ENCODE measurements at places on chromosomes 4 and X.

DNA sequence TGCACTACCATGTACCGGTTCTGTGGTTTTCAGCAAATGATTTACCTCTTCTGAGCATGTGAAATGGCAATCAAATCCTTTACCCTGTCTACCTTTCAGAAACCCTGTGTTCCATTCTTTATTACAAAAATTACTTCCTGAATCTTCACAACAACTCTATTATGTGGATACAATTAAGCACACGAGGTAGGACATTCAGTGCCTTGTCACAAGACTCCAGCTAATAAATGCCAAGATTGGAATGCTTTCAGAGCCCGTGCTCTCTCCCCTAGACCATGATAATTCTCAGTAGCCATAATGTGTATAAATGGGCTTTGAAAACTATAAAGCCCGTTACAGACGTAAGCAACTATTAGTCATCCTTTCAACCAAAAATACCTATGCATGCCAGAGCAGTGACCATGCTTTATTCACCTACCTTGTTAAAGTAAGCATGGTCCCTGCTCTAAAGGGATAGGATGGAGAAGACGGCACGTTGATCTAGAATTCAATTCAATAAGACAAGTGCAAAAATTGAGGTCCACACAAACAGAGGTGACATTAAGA lies 2.4 kb downstream of the RXFP1 start:
- no peak for DNase-seq

DNA sequence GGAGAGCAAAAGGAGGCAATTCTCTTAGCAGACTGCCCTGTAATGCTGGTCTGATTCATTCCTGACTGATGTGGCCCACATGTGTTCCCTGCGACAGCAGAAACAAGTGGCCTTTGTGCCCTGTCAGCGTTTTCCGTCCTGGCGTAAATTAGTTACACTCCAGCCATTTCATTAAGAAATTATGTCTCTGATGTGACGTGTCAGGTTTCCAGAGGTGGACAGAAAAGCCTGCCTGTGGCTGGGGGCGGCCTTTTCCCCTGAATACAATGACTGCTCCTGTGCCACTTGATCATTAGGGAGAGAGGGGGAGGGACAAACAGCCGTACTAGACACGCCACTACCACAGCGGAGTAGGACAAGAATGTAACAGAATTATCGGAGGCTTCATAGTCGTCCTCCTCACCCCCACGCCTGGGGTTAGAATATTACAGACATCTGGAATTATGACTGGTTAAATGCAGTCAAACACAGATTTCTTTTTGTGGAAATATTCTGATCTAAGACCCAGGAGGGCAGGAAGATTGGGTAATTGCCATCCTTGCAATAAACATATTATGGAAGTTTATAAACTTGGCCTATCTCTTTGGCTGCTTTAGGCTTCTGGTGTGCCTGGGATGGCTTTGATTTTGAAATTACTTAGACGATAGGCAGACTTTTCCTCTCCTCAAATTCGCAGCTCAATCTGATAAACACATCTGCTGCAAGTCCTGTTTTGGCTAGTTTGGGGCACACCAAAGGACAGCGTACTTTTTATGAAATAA lies 146.2 kb upstream of the BCOR start:
- no peak for DNase-seq

DNA sequence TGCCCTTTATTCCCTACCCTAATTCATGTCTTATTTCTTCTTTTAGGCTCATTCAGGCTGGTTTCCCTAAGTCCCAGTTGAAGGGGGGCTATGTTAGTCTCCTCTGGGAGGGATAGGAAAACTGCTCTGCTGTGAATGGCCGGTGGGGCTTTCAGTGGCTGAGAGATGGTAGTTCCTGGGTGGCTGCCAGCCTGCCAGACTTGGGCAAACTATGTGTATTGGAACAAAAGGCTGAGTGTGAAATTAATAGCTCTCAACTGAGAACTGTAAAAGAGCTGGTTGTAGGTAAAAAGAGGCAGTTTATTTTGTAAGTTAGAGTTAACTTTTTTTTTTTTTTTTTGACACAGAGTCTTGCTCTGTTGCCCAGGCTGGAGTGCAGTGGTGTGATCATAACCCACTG lies 28.8 kb downstream of the ARHGAP10 start:
- DNase-seq: no peak

DNA sequence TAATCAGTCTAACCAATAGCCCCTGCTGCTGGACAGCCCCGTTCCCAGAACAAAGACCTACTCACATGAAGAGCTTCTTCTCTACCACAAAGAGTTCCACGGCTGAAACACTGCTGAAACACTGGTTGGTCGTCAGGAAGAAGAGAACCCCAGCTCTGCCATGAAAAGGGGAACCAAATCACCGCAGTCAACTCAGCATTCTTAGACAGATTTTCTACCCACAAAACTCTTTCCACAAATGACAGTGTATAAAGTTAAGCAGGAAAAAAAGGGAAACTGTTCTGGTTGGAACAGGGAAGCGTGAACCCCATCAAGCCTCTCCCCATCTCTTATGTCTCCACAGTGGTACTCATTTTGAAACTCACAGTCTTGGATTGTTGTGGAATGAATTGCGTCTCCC lies 57.3 kb downstream of the ABCG2 start:
- DNase-seq: no peak

GRCh38 chr4:138609943-138610350 lies 367.8 kb upstream of the SLC7A11 start:
- DNase-seq: no peak

- DNase-seq: no peak
These were observed 76.7 kb downstream of the SHROOM2 start for GRCh38 chrX:9862953-9863352.

GRCh38 chr4:127829014-127829413 lies 46.9 kb downstream of the HSPA4L start:
- DNase-seq: no peak

GRCh38 chrX:20481632-20482031 lies 214.9 kb upstream of the RPS6KA3 start:
- no peak for DNase-seq

DNA sequence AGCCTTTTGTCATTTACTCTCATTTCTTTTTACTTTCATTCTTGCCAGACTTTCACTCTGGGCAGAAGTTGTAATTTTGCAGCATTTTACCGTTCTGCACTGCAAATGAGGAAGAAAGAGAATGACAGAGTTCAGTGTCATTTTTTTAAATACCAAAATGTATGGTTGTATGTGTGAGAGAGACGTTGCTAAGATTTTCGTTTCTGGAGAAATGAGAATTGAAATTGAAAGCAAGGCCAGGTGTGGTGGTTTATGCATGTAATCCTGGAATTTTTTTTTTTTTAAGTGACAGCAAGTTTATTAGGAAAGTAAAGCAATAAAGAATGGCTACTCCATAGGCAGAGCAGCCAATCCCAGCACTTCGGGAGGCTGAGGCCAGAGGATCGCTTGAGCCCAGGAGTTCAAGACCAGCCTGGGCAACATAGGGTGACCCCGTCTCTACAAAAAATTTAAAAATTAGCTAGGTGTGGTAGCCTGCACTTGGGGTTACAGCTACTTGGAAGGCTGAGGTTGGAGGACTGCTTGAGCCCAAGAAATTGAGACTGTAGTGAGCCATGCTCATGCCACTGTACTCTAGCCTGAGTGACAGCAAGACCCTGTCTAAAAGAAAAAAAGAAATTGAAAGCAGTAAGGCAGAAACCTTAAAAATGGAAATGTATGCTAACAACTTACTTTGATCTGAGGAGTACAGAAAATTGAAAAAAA lies 12.9 kb downstream of the DCK start:
- DNase-seq: no peak

GRCh38 chr4:577499-578450 lies 1.7 kb upstream of the TMEM271 start:
- no peak for DNase-seq

- no peak for DNase-seq
These were observed 34.7 kb downstream of the IRS4 start for GRCh38 chrX:108701633-108702032.

DNA sequence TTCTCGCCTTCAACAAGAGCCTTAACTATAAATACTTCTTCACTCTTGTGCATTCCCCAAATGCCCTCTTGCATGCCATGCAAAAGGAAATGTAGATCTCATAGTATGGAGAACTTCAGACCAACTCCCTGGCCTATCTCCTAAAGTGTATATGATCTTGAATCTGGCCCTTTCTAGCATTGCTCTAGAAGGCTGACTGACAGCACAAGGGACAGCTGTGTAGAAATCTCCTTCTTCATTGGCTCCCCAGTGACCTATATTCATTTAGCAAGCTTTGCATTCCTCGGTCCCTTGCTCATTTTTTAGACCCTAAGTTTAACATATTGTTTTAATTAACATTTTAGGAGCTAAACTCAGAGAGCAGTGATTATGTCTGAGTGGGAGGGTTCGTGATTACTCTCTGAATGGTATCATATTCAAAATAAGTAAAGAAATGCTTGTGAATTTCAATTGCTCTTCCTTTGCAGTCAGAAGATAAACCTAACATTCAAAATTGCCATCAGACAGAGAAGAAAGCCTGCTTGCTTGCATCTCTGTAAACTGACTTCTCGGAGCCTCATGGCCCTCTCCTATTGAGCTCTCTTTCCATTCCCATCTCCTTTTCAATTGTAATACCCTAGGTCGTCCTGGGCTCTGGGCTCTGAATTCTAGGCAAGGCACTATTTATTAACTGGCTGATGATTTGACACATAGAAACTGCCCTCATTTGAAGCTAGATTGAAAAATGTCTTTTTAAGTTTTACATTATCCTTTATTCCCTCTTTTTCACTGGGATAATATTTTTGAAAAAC lies 120.3 kb upstream of the PRKG2 start:
- no peak for DNase-seq

DNA sequence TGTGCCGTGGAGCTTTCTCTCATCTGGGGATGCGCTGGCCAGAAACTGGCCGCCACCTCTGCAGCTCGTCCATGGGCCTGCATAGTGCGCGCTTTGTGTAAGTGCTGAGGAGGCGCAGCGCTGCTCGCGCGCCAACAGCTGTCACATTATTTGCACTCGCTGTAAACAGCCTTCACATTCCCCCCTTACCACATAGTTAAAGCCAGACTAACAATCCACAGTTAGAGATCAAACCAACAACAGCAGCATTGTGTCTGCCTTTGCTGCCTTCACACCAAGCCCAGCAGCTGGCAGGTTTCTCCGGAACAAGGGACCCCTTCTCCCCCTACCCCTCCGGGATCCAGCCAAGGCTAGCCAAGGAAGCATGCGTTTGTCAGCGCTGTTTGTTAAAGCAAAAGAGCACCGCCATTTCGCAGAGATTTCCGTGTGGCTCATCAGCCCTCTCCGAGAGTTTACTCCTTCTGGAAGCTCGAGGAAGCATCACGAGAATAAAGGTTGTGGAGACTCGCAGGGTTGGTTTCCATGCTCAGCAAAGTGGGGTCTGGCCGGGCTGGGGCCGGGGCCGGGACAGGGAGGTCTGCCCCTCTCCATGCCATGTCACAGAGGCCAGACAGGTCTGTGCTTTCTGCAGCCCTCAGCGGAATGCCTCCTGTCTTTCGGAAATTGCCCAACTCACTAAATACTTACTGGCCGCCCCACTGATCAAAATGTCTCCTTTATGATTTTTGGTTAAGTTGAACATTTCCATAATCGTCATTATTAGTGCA lies 11.0 kb downstream of the BCOR start:
- DNase-seq: no peak

- no peak for DNase-seq
These were observed 18.8 kb upstream of the DSPP start for GRCh38 chr4:87589531-87589930.

DNA sequence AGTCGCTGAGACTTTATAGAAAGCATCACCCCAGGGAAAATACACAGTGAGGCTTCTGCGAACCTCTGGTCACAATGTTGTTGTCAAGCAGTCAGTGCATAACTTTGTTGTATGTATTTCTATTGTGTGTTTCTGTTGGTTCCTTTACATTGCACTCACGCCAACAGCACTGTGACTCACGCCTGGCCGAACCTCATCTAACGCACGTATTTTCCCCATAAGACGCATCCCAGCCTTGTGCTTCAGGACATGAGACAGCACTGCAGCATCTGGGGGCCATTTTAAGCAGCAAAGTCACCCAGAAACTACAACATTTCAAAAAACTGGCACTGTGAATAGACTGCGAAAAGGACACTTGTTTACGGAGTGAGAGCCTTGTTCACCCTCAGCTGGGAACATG lies 30.6 kb downstream of the TBL1X start:
- DNase-seq: no peak

Data from CD4-positive, alpha-beta T cell treated with Interleukin-2 at 100 ng/mL for 4 hours (primary cell).